SJSA1 (cell line): ENCODE measurements at places on chromosomes 5 and 9.

GRCh38 chr5:69498384-69498783 lies 5.8 kb downstream of the OCLN start:
- peak; percentile 90 for DNase-seq

DNA sequence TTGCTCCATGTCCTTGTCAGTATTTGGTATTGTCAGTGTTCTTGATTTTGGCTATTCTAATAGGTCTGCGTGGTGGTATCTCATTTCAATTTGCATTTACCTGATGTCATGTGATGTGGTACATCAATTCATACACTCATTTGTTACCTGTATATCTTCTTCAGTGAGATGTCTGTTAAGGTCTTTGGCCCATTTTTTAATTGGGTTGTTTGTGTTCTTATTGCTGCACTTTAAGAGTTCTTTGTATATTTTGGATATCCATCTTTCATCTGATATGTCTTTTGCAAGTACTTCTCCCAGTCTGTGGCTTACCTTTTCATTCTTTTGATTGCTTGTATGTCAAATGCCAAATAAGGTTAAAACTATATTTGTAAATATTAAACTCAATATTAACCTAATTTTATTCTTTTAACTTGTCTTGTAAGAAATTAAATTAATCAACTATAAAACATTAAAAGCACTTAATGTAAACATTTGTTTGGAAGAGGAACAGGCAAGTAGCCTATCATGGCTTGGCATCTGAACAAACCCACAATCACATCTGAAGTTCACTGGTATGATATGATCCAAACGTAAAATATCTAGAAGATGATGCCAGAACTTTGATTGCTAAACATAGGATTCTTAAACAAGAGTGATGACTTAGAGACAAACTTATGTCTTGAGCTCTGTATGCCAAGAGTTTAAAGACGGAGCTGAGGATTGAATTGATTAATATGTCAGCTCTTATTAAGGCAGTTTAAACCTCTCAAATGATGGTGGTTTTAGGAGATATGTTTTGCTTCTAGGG lies 587.3 kb downstream of the ANXA1 start:
- no peak for DNase-seq

GRCh38 chr9:69299826-69300225 lies 25.2 kb upstream of the ENTREP1 start:
- no peak for DNase-seq

DNA sequence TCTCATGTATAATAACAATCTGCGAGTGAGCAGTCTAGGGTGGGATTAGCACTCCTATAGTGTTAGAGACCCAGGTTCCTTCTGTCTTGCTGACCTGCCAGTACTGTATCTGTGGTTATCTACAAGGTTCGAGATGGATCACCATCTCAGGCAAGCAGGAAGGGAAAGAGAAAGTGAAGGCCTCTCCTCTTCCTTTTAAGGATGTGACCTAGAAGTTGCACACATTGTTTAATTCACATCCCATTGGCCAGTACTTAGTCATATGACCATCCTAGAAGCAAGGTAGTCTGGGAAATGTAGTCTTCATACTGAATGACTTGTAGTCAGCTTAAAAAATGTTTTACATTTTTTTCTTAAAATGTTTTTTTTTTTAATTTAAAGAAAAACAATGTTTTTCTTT lies 168.6 kb downstream of the CARTPT start:
- peak; percentile 66 for DNase-seq

DNA sequence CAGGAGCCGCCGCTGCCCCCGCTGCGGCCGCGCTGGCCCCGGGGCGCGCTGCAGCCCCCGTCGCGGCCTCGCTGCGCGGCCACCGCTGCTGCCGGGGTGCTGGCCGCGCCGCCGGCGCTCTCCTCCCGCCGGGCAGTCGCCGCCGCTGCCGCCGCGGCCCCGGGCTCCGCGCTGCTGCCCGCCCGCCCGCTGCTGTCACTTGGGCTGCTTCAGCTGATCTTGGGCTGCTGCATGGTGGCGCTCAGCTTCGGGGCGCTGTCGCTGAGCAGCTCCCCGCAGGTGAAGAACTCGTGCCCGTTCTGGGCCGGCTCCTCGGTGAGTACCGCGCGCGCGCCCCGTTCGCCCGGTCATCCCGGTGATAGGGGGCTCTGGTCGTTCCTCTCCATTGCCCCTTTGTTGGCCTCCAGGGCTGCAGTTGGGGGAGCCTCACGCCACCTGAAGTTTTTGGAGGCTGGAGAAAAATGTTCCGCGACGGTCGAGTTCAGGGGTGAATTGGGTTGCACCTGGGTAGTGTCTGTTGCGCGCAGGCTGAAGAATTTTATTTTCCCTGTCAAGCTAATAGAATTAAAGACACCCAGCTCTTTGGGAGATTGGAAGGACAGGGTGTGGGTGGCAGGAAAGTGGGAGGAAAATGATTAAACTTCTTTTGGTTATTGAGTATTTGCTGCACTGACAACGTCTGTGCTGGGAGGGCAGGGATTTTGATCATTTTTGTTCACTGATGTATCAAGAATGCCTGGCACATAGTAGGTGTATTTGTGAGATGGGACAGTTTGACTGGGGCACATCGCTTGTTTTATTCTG lies 596 bp downstream of the ENTREP1 start:
- no peak for DNase-seq

DNA sequence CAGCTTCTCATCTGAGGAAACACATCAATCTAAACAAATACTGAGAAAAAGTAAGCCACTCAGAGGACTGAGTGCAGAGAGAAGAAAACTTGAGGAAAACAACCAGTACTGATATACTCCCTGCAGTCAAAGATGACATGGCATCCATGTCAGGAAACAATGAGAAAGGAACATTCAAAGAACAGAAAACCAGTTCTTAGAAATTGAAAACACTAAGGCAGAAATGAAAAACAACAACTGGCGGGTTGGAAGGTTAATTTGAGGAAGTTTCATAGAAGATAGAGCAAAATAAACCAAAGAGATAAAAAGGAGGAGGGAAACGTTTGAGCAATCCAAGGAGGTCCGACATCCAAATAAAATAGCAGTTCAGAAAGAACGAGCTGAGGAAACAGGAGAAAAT lies 475.2 kb downstream of the HINT1 start:
- DNase-seq: no peak

- DNase-seq: no peak
These were observed 696.5 kb downstream of the EFNA5 start for GRCh38 chr5:106974272-106974671.

GRCh38 chr9:112041536-112042243 lies 133.4 kb downstream of the SUSD1 start:
- peak; percentile 99 for DNase-seq

DNA sequence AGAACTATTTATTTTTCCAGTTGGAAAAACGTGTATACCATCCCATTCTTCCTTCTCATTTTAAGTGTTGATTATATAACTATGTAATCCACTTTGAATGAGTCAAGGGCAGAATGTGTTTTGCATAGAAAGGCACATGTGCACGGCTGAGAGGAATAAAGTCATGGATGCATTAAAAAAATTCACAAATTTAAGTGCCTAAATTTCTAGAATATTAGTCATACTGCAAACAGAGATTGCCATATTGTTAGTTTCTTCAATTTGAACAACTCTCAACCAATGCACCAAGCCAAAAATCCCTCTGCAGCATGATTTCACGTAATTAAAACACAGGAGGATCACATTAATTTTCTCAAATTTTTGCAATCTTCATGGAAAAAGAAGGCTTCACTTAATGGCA lies 166.3 kb downstream of the MPDZ start:
- DNase-seq: no peak

DNA sequence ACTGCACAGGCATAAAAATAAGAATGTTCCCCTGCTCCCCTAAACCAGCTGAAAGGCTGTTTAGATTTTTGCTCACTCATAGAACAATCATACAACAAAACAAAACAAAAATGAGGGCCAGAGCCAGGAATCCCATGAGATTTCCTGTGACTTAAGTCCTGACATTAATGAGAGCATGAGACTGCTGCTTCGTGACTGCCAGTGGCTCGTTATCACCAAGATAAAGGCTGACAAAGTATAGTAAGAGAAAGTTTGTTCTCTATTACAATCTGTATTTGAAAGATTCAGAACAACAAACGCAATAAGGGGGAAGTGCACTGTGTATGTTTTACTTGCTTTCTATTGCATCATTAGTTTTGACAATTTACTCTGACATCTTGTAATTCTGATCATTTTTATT lies 837.1 kb upstream of the C9orf72 start:
- no peak for DNase-seq

DNA sequence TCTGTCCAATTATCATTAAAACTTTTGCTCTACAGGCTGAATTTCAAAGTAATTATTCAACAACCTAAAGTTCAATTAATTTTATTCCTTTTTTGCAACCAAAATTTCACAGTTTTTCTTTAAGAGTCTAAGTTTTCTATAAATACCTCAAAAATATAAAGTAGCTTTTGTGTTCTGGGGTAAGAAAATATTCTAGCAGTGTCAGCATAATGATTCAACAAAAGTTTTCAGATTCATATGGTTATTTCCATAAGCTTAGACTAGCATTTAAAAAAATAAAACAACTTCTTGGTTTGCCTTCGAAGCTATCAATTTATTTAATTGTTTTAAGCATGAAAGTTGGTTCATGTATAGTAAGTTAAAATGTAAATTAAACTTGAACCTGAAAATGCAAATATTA lies 1962.3 kb upstream of the CDH6 start:
- DNase-seq: no peak

- no peak for DNase-seq
These were observed 385.9 kb upstream of the TLE4 start for GRCh38 chr9:79185866-79186265.

GRCh38 chr9:107218829-107219485 lies 64.1 kb upstream of the RAD23B start:
- no peak for DNase-seq
